Cerebellum (tissue), 4 donors: ENCODE measurements at places on chromosomes 13 and 19. TPM values are rescaled to one million over a fixed set of nuclear protein-coding genes. Genes with fewer than 3 reads are reported as not detected.

Gene CPB2
- not detected for total RNA-seq

Gene ZIC5
- 33.5 TPM for total RNA-seq

Gene TLE2
- 17.0 TPM for total RNA-seq

Gene TMED1
- total RNA-seq: 8.0 TPM
